ENCODE measurements at places on chromosomes 12 and 14.

DNA sequence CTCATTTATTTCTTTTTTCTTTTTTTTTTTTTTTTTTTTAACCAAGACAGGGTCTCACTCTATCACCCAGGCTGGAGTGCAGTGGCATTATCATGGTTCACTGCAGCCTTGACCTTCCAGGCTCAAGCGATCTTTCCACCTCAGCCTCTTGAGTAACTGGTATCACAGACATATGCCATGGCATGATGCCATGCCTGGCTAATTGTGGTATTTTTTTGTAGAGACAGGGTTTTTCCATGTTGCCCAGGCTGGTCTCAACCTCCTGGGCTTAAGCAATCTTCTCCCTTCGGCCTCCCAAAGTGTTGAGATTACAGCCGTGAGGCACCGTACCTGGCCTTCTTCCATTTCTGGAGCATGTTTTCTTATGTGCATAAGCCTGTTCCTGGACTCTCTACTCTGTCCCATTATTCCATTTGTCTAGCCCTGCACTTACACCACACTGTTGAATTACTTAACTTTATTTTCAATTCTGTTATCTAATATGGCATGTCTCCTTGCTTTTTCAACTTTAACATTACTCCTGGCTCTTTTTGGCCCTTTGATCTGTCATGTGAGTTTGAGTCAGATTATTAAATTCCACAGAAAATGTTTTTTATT lies 47.9 kb upstream of the PTGDR start:
- DNase-seq: no peak

- DNase-seq: no peak
These were observed 56.7 kb downstream of the MIPOL1 start for GRCh38 chr14:37254411-37254947.

DNA sequence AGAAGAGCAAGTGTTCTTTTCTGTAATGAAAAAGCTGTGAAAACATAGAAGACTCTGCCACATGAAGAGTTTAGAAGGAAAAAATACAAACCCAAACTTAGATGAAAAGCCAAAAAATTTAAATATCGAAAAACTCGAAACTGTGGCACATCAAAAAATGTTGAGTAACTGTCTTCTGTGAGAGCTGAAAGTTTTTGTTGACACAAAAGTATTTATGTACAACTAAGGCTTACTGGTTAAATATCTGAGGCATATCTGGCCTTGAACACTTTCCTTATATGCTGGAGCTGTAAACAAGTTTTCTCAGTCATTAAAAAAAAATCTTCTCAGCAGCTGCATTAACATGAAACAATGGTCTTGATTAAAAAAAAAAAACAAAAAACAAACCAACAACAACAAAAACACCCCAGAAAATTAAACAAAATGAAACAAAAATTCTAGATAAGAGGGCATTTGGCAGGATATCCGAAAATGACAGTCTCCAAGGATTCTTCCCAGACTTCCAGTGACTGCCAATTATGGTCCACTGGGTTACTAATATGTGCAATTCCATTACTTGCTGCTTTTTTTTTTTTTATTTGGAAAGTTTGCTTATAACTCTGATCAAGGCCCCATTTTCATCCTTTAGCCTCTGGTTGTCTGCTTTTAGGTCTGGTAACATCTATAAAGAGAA lies 84.7 kb upstream of the PAWR start:
- no peak for DNase-seq

- no peak for DNase-seq
These were observed 94.7 kb downstream of the PRKAB1 start for GRCh38 chr12:119762619-119763018.

GRCh38 chr14:73240816-73241480 lies 3.6 kb downstream of the PAPLN start:
- DNase-seq: no peak

- no peak for DNase-seq
These were observed 6.9 kb downstream of the CFAP251 start for GRCh38 chr12:121925358-121925695.

- no peak for DNase-seq
These were observed 4.7 kb upstream of the TUBA1C start for GRCh38 chr12:49260166-49260565.

GRCh38 chr14:90547968-90548367 lies 151.1 kb downstream of the CALM1 start:
- no peak for DNase-seq

DNA sequence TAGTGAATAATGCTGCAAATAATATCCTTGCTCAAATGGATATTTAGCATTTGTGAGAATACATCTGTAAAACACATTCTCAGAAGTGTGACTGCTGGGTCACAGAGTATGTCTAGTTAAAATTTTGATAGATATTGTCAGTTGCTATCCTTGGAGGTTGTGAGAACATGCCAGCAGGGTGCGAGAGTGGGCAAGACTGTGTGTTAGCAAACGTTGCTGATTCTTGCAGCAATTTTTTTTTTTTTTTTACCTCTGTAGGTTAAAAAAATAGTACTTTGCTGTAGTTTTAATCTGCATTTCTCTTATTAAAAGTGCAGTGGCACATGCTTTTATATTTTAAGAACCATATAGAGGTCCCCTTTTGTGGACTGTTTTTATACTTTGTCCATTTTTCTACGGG lies 4.5 kb upstream of the NYNRIN start:
- no peak for DNase-seq
